ENCODE measurements at places on chromosomes 3 and 15.

DNA sequence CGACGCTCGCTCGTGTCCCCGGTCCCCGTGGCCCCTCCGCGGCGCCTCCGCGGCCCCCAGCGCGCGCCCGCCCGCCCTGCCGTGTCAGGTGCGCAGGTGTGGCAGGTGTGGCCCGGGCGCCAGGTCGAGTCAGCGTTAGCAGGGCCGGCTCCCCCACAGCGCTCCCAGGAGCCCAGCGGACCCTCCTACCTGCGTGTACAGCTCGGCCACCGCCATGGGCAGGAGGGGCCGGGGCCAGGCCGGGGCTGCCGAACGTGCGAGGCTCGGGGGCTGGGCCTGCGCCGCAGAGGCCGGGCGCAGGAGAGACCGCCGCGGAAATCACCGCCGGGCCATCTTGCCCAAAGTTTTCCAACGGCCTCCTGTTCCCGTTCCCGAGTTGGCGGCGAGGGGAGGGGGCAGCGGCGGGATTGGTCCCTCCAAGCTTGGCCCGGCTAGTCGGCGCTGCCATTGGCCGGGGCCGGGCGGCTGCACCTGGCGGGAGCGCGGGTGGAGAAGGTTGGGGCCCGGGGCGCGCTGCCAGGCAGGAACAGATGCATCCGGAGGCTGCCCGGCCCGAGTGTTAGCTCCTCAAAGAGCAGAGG is at the start of gene MYO5C:
MYO5C (minus strand) TSS at position 384 of the 581 bp plus-strand sequence; CDS start at position 216, 168 bp downstream.
- DNase-seq, result peak; percentile 26

- DNase-seq, result no peak
Observed at GRCh38 chr3:174101244-174101643, 703.7 kb downstream of the NLGN1 start.

GRCh38 chr3:64556046-64556445 is 131.8 kb downstream of the ADAMTS9 start:
- DNase-seq, result no peak

DNA sequence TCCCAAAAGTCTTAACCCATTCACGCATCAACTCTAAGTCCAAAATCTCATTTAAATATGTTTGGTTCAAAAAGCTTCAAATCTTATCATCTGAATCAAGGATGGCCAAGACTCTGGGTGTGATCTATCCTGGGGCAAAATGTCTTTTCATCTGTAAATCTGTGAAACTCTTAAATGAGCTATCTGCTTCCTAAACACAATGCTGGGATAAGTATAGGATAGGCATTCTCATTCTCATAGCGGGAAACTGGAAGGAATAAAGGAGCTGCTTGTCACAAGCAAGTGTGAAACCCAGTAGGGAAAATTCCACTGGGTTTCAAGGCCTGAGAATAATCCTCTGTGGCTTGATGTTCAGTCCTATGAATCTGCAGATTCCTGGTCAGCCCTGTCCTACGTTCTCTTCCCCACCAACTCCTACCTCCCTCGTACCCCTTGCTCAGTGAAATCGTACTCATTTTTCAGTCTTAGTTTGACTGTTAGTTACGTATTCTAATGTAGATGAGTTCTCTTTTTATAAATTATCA is 156.7 kb downstream of the EPHA3 start:
- DNase-seq, result no peak

- DNase-seq, result no peak
Observed at GRCh38 chr15:25686780-25687179, 176.3 kb downstream of the ATP10A start.

DNA sequence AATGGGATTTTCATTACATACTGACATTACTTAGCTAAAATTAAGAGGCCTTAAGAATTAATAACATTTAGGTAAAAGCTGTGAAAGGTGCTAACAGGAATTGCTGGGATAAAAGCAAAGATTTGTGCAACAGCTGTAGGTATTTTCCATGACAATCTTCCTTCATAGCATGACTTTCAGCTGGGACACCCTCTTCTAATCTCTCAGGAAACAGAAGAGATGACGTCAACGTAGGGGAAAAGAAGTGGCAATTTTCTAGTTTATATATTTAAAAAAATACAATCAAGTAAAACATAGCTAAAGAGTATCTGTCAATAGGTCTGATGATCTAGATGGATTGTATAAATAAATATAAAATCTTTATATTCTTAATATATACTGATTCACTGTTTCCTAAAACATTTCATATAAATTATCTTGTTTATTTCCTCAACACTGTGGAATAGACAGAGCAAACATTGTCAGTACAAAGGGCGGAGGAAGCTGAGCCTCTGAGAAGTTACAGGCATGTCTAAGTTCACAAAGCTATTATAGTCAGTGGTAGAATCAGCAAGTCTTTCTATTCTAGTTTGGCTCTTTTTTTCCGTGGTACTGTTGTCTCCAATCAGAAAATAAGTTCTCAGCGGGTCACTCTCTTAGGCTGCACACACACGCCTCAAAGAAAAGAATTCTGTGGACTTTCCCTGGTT is 217.0 kb downstream of the P3H2 start:
- no peak for DNase-seq

- no peak for DNase-seq
Observed at GRCh38 chr15:66089049-66089448, 164.5 kb downstream of the MEGF11 start.

GRCh38 chr3:179450261-179450701 is 989 bp downstream of the GNB4 start:
- DNase-seq, result no peak

DNA sequence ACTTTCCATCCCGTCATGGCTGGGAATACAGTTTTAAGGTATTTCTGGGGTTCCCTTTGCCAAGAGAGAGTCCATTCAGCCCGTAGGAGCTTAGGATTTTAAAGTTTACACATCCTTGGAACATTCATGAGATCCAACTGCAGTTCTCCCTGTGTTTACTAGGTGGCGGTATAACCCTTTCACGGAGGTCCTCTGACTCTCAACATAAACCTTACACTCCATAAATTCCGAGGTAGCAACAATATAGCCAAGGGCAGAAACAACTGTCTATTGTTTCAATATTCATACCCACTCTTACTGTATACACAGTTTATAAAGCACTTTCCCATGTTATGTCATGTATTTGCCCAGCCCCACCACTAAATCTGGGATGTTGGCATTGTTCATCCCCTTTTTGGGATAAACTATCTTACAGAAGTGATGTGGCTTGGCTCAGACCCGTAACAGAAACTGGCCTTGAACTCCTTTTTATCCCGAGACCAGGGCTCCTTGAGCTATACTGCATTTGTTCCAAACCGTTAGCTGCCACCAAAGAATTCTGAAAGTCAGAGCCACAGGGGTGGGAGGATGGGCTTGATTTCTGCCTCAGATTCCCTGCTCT is 69.2 kb upstream of the COL6A5 start:
- no peak for DNase-seq

DNA sequence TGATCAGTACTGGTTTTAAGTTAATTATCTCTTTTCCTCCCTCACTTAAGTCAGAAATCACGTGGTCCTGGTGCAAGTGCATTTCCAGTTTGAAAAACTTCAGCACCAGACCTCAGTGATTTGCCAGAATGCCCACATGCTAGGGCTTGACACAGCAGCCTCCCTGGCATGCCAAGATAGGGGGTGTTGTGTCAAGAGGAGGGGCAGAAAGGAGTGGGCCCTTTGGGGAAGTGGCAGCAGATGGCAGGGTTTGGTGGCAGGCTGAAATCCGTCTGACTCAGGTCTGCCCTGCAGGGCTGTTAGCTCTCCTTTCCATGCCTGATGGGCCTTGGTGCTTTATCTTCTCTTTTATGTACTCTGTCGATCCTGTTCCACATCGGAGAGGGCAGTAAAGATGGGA is 23.4 kb downstream of the PXK start:
- DNase-seq, result no peak

DNA sequence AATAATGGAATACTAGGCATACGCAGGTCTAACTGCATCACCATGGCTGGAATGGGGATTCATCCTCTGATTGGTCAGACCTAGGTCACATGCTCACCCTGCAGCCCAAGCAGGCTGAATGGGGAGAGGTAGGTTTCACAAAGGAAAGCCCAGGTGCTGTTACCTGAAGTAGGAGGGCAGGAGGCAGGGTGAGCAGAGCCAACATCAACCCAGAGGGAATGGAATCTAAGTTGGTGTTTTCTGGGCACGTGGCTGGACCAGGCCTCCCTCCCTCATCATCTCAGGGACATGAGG is 6.7 kb upstream of the H1-8 start:
- DNase-seq, result no peak

DNA sequence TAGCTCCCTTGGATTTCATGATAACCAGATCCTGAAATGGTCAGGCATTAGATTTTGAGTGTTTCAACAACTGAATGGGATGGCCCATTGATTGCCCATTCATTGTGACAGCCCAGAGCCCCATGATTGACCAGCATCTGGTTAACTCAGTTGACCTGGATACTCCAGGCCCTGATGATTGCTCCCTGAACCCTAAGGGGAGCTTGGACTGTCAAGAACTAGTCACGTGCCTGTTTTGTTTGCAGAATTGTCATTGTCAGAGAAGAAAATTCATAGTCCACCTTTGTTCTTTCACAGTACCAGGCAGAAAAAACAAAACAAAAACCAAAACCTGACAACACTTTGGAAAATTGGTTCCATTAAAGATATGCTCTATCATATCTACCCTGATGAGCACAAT is 241.3 kb upstream of the ONECUT1 start:
- DNase-seq, result no peak

- no peak for DNase-seq
Observed at GRCh38 chr3:161575901-161576300, 79.3 kb downstream of the OTOL1 start.

- no peak for DNase-seq
Observed at GRCh38 chr3:186476044-186476468, 68.1 kb downstream of the CRYGS start.

GRCh38 chr3:46321461-46322104 is 32.3 kb upstream of the CCR2 start:
- no peak for DNase-seq

GRCh38 chr15:84953136-84953535 is 28.5 kb upstream of the PDE8A start:
- DNase-seq, result no peak

DNA sequence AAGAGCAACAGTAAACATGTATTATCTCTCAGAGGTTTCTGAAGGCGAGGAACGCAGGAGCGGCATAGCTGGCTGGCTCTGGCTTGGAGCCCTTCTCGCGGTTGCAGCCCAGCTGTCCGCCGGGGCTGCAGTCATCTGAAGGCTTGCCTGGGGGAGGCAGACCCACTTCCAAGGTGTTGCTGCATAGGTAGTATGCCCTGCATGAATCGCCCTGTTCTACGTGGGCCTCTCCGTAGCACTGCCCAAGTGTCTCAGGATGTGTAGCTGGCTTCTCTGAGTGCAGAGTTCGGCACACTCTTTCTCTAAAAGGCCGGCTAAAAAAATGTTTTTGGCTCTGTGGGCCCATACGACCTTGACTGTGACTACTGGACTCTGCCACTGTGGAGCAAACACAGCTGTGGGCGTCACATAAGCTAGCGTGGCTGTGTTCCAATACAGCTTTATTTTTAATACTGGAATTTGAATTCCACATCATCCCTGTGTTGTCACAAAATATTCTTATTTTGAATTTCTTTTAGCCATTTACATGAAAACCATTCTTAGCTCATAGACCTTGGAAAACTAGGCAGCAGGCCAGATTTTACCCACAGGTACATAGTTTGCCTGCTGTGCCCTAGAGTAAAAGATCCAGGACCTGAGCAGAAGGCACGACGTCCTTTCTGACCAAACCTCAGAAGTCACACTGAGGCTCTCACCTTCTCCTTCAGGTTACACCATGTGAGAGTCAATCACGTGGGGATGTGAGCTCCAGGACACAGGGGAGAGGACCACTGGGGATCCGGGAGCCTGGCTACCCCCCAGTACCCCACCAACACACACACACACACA is 55.9 kb downstream of the PGPEP1L start:
- no peak for DNase-seq

DNA sequence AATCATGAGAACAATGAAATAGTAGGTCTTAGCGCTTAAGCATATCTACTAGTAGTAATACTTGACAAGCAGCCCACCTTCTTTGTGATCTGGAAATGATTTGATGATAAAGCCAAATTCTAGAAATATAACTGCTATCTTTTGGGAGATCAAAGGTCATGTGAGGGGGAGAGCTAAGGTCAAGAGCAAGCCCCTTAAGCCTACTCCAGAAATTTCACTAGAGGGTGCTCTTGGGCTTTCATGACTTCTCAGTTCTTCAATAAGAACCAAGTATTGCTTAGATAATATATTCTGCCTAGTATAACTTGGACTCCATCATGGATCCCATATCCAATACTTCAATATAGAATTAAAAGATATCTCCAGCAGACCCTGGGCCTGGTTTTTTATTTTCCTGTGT is 319.6 kb downstream of the ZBTB20 start:
- DNase-seq, result no peak

- DNase-seq, result no peak
Observed at GRCh38 chr3:124634210-124635168, 95.8 kb upstream of the UMPS start.
